Glomerular endothelial cell (primary cell): ENCODE measurements at places on chromosomes 1 and 21. TPM values are rescaled to one million over a fixed set of nuclear protein-coding genes. Genes with fewer than 3 reads are reported as not detected.

Gene EDARADD
- total RNA-seq, result not detected in 2 replicates

Gene HAPLN2
- not detected in 2 replicates for total RNA-seq

Gene ALPL
- 1.3 and 5.9 TPM in 2 replicates for total RNA-seq

Gene MASP2
- not detected in 2 replicates for total RNA-seq

Gene KLHL20
- 23.0 and 29.4 TPM in 2 replicates for total RNA-seq

Gene ROR1
- total RNA-seq, result 20.7 and 28.5 TPM in 2 replicates

GRCh38 chr21:36034211-36034913, 26.0 kb downstream of the SETD4 start:
- no peak for DNase-seq

- no peak for DNase-seq
These were observed 3.9 kb upstream of the OLFML3 start for GRCh38 chr1:113975211-113975895.

GRCh38 chr1:234386122-234386521, 12.9 kb downstream of the COA6 start:
- DNase-seq, result no peak

DNA sequence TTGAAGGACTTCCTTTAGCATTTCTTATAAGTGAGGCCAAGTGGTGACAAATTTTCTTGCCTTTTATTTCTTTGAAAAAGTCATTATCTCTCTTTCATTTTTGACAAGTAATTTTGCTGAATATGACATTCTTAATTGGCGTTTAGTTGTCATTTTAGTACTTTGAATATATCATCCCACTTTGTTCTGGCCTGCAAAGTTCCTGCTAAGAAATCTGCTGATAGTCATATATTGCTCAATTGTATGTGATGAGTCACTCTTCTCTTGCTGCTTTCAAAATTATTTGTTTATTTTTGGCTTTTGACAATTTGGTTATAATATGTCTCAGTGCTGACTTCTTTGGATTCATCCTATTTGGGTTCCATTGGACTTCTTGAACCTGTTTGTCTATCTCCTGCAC, 312.6 kb downstream of the DUSP10 start:
- DNase-seq, result no peak

DNA sequence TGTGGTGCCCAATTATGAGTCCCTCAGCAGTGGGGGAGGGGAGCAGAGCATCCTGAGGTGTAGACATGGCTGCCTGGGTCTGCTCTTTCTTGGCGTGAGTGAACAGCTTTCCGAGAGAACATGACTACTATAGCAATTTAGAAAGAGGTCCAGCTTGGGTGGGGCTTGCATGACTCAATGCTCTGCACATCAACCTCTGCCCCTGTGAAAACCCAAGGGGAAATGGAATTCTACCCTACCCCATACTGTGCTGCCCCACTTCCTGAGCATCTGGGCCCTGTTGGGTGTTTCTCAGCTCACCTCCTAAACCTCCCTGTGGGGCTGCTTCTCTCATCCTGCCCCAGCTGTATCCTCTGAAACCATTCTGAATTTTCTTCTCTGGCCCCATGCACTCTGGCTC, 8.2 kb upstream of the AZIN2 start:
- no peak for DNase-seq

- no peak for DNase-seq
These were observed 2.4 kb upstream of the USP33 start for GRCh38 chr1:77762072-77762476.
